ENCODE measurements at places on chromosomes 2 and 18.
A peak's percentile ranks its signal among the peaks of the same experiment; 100 is the strongest.

- no peaks in the 10 kb centered on the region for H3K4me1 ChIP-seq
- no peak overlapping the region for H3K4me3 ChIP-seq
- H3K36me3 ChIP-seq, result no peaks in the 10 kb centered on the region
- no peak for DNase-seq
- H3K27ac ChIP-seq, result no peak overlapping the region
- no peaks in the 10 kb centered on the region for H3K27me3 ChIP-seq
Observed at GRCh38 chr2:143171817-143172216, 42.6 kb downstream of the ARHGAP15 start.

DNA sequence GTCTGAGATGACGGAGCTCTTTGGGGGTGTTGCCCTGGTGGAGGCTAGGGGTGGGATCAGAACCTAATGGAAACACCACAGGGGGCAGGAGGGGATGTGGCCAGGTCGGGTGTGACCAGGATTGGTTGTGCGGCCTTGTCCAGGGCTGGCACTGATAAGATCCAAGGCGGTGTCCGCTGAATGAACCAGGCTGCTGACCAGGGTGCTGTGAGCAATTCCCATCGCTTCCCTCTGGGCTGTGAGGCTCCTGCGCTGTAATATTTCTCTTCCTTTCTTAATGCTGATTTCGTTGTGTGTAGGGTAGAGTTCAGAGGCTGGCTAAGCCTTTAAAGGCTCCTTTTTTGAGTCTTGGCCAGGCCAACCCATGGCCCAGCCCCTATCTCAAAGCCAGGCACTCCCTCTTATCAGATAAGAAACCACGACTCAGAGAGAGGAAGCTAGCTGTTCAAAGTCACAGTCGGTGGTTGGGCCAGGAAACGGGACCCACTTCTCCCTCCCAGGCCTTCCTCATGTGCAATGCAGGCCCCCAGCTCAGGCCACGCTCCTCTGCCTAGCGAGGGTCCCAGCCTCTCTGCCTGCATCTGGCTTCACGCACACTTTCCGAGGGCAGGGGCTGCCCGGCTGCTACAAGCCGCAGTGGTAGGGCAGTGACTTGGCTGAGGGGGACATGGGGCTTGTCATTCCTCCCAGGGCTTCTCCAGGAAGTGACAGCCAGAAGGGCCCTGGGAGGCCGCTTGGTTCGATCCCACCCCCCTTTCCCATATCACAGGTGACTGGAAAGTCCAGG is 26.0 kb upstream of the FOSL2 start:
- peak; percentile 18 for DNase-seq
- no peaks in the 10 kb centered on the region for H3K36me3 ChIP-seq
- no peak overlapping the region for H3K27ac ChIP-seq
- peaks cover 3% of the 10 kb centered on the region for H3K27me3 ChIP-seq
- H3K4me1 ChIP-seq, result peaks cover 9% of the 10 kb centered on the region
- no peak overlapping the region for H3K4me3 ChIP-seq

DNA sequence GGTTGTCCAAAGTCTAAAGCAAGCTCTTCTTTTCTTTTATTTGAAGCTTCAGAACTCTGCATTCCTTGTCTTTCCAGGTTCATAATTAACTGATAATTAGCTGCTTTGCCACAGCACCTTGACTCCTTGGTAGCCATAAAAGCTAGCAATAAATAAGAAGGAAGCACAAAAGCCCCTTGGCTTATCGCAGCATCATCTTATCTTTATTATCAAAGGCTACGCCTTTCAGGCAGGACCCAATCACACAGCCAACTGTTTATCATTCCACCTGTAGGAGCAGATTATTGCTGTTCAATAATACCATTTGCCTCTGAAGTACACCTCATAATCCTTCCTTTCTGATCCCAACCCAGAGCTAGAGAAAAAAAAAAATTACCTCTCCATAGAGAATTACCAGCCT is 489.2 kb downstream of the SATB2 start:
- H3K27ac ChIP-seq, result no peak overlapping the region
- no peaks in the 10 kb centered on the region for H3K27me3 ChIP-seq
- no peaks in the 10 kb centered on the region for H3K4me1 ChIP-seq
- DNase-seq, result no peak
- no peaks in the 10 kb centered on the region for H3K36me3 ChIP-seq

DNA sequence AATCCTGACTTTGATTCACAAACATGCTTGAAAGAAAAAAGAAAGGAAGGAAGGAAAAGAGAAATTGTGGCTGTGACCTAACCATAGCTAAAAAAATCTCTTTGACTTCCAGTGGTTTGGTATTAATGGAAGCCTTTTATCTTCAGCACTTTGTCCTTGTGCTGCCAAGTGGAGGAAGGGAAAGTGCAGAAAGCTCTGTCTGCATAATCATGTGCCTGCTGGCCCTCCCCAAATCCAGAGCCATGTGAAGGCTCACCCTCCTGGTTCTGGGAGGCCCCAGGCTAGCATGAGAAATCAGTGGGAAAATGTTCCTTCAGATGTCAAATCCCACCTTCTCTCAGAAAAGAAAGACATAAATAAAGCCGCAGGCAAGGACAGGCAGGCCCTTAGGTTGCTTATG is 48.3 kb upstream of the BMPR2 start:
- no peaks in the 10 kb centered on the region for H3K27me3 ChIP-seq
- H3K36me3 ChIP-seq, result no peaks in the 10 kb centered on the region
- H3K4me3 ChIP-seq, result no peak overlapping the region
- DNase-seq, result no peak

DNA sequence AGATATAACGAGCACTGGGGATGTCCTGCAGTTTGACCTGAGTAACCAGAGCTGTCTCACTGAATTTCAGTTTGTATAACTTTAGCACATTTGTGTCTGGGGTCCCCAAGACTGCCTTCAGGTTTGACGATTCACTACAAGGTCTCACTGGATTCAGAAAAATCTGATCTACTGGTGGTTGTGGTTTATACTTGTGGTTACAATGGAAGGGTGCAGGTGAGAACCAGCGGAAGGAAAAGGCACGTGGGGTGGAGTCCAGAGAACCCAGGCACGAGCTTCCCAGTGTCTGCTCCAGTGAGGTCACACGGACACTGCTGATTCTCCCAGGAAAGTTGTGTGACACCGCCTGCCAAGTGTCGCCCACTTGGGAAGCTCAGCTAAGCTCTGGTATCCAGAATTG is 126.0 kb downstream of the ZNF236 start:
- peaks cover 15% of the 10 kb centered on the region for H3K36me3 ChIP-seq
- DNase-seq, result no peak
- no peak overlapping the region for H3K4me3 ChIP-seq
- H3K4me1 ChIP-seq, result no peaks in the 10 kb centered on the region

GRCh38 chr2:170696948-170697347 is 18.2 kb upstream of the SP5 start:
- no peak overlapping the region for H3K27ac ChIP-seq
- DNase-seq, result no peak
- no peaks in the 10 kb centered on the region for H3K36me3 ChIP-seq
- no peak overlapping the region for H3K4me3 ChIP-seq

- DNase-seq, result no peak
- no peaks in the 10 kb centered on the region for H3K27me3 ChIP-seq
- H3K36me3 ChIP-seq, result no peaks in the 10 kb centered on the region
- H3K4me3 ChIP-seq, result no peak overlapping the region
Observed at GRCh38 chr2:180892091-180892490, 88.3 kb upstream of the UBE2E3 start.

GRCh38 chr2:84276590-84277255 is 182.4 kb downstream of the SUCLG1 start:
- no peak overlapping the region for H3K4me3 ChIP-seq
- no peak for DNase-seq
- no peaks in the 10 kb centered on the region for H3K27me3 ChIP-seq
- no peaks in the 10 kb centered on the region for H3K36me3 ChIP-seq

- H3K27me3 ChIP-seq, result no peaks in the 10 kb centered on the region
- H3K4me1 ChIP-seq, result peaks cover 28% of the 10 kb centered on the region
- no peak overlapping the region for H3K4me3 ChIP-seq
- peak overlapping the region; percentile 8 for H3K27ac ChIP-seq
Observed at GRCh38 chr2:54209379-54209778, 46.6 kb downstream of the TSPYL6 start.

DNA sequence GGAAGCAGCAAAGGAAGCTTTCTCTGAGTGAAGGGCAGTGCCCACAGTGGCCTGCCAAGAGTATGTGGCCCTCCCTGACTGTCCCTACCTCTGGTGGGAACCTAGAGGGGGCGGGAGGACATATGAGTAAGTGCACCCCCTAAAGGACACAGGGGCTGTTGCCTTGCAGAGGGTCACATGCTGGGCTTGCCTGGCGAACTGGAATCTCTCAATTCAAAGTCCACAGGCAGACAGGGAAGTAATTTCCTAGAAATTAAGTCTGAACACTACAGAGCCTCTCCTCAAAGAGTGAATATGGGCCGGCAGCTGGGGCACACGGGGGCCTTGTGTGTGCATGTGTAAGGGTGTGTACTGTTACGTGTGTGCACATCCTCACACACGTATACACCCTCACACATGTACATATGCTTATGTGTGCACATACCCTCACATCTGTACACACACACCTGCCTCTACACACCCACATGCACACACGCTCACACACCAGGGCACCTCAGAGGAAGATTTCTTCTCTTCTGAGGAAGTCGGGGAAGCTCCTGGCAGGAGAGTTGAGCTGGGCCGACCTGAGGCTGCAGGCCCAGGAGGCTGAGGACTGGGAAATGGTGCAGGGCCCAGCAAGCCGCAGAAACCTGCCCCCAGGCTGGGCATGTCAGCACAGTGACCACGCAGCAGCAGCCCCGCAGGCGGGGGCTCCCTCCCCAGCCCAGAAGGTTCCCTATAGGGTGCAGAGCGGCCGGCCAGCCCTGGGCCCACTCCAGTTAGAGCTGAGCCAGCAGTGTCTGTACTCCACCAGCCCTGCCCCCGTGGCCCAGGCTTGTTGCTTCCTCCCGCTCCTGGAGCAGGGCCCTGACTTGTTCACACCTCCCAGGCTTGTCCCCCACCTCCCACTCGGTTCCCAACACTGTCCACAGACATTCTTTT is 77.4 kb upstream of the TAF1B start:
- H3K27me3 ChIP-seq, result peaks cover 3% of the 10 kb centered on the region
- DNase-seq, result no peak
- H3K4me3 ChIP-seq, result no peak overlapping the region
- peaks cover 20% of the 10 kb centered on the region for H3K4me1 ChIP-seq

GRCh38 chr2:231666171-231667095 is 41.9 kb upstream of the PTMA start:
- H3K4me1 ChIP-seq, result peaks cover 26% of the 10 kb centered on the region
- DNase-seq, result peak; percentile 74
- H3K36me3 ChIP-seq, result no peaks in the 10 kb centered on the region
- H3K4me3 ChIP-seq, result peak overlapping the region; percentile 54

All from astrocyte (in vitro differentiated cells and primary cell).